ENCODE measurements at places on chromosomes 6 and 20.

DNA sequence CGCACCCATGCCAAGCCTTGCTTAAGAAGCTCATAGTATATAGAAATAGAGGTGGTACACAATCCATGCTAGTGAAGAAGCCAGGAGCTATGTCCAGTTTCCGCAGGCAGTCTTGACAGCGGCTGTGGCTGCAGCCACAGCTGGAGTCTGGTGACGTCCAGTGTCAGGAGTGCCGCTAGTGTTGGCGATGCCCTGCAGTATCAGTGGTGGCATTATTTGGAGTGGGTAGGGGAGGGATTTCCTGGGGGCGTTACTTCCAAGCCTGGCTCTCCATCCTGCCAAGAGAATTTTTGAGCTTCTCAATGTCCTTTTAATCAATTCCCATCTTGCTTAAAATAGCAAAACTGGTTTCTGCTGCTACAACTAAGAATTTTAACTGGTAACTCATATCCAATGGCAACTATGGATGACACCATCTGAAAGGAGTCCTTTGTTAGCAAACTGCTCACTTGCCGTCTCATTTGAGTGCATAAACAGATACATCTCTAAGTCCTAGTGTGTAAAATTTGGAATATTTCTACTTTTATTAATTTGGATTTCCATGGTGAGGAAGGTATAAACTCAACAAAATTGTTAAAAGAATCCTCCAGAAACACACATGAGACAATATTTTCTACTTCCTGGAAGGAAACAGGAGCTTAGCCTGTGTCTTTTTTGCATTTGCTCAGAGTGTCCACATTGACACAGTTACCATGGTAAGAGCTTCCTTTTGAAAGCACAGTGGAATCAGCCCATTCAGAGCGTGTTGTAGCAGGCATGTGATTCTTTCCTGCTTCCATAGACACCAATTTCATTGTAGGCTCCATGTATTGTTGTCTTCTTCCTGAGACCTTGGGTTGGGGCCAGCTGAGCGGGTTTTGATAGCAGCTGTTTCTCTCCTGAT, 44.6 kb upstream of the PXDC1 start:
- no peak for DNase-seq

GRCh38 chr6:27672113-27672799, 199.4 kb upstream of the ZNF184 start:
- no peak for DNase-seq

DNA sequence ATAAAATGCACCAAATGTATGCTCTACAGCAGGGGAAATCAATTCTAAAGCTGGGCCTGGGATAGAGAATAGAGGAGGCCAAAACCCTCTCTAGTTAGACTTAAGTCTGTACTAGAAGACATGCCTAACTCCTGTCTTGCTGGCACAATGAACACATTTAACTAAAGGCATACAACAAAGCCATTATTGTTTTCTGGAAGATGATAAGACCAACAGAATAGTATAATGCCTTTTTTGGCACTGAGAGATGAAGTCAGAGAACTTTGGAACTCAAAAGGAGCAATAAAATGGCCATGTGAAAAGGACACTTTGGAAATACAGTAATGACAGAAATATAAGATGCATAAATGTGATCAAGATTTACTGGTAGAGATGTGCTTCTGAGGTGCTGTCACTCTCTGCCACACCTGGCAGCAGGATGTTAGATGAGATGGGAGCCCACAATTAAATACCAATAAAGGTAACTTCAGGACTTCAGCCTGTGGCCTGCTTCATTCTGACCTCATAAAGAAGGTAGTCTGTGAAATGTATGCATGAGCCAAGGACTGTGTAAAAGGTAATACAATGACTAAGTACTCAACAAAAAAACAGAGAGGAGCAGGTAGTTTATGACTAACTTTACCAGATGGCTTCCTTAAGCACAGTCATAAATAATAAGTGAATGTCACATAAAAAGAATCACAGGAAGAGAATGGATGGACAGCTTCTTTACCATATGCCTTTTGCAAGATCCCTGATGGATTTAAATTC, 333.4 kb downstream of the BCKDHB start:
- no peak for DNase-seq

DNA sequence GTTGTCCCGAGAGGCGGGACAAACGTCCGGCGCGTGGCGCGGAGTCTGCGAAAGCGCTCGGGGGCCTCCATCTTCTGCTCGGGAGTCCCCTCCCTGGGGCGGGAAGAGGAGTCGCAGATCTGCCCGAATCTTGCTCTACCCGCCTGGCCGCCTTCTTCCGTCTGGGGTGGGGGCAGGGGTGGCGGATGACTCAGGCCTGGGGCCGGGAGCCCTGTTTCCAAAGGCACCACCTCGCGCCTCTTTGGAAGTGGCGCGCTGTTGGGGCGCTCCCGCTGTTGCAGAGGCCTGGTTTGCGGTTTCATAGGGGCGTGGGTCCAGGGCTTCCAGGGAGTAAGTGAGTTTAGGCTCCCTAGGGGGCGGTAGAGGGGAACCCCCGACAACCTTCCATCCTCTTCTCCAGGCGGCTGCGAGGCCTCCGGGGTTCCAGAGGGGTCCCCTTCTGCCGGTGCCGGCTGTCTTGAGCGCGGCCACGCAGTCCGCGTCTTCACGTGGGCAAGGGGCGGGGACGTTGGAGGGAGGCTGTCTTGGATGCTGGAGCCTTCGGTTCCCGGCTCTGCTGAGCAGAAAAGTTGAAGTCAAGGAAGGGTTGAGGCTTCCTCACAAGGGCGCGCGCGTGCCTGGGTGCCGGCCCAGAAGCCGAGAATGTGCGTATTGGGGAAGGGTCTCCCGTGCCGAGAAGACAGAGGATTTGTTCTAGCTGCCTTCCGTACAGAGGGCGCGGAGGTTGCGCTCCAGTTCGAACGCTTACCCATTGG, 2.6 kb upstream of the TFAP2C start:
- no peak for DNase-seq

GRCh38 chr6:130625825-130626527, 201.2 kb upstream of the SMLR1 start:
- no peak for DNase-seq

- no peak for DNase-seq
Measured at GRCh38 chr6:24600903-24601302, 45.1 kb downstream of the KIAA0319 start.

DNA sequence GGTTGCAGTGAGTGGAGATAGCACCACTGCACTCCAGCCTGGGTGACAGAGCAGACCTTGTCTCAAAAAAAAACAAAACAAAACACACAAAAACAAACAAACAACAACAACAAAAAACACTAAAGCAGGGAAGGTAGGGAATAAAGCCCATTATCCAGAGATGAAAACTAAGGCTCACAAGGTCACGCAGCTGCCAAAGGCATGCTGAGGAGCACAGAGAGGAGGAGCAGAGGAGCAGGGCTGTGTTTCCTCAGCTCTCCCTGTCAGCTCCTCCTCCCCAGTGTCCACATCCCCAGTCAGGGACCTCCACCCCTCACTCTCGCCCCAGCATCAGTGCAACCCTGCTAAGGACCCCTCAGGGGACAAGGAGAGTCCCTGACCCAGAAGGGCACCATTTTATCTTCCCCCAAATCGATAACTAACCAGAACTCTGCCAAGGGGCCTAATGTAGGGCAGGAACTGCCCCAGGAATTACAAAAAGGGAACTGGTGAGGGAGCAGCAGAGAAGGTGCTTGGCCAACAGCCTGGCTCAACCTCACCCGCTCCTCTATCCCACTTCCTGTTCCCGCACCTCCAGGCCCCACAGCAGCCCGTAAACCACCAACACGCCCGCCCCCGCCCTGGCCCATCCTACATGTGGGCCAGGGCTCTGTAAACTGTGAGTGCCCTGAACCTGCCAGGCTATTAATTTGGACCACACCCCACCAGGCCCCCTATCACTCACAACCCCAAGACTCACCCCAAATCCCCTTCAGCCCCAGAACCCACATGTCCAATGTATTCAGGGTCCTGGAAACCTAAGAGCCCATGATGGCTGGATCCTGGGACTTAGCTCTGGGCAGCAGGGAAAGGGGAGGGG, 9.0 kb downstream of the TEAD3 start:
- DNase-seq = no peak

- DNase-seq = no peak
Measured at GRCh38 chr6:18536591-18537055, 149.5 kb downstream of the RNF144B start.

- DNase-seq = peak; percentile 22
Measured at GRCh38 chr6:153135681-153136080, 4.6 kb upstream of the RGS17 start.

GRCh38 chr6:137291441-137291840, 72.3 kb upstream of the IFNGR1 start:
- no peak for DNase-seq

DNA sequence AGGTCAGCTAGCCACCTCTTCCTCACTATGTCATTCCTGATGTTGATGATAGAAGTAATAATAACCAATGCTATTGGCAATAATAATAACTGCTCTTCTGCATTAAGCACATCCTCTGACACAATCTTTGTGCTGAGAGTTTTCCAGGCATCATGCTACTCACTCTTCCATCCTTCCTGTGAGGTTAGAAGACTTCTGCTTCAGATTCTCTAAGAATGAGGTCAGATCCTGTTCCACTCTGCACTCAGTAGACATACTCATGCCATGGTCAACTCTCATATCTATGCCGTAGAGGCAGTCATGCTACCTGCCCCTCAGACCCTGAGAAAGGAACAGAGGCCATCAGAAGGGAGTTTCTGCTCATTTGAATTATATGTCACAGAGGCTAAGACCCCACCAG, 98.1 kb upstream of the TOP1 start:
- no peak for DNase-seq

DNA sequence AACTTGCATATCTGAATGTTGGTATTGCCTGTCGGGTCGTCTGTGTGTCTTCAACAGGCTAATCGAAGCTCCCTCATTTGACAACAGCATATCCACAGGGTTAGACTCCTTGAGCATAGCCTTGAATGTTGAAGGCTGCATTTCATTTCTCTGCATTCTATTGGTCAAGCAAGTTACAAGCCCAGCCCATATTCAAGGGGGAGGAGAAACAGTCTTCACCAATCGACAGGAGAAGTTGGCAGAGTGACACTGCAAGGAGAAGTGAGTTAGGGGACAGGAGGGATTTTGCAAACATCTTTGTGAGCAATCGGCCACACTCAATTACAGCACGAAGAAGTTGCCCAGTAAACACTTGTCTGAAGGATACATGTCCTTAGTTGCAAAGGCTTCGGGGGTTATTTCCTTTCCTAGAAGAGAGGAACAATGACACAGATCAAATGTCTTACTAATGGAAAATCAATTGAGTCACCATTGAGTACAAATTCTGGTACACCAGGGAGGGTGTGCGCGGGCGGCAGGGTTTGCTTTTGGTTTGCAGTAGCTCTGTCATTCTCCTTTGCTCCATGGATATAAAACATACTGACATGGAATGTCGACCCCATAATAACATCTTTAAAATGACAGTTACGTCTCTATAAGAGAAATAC, 60.6 kb upstream of the NT5E start:
- DNase-seq = no peak

- no peak for DNase-seq
Measured at GRCh38 chr6:169997930-169998218, 246.5 kb downstream of the ERMARD start.

DNA sequence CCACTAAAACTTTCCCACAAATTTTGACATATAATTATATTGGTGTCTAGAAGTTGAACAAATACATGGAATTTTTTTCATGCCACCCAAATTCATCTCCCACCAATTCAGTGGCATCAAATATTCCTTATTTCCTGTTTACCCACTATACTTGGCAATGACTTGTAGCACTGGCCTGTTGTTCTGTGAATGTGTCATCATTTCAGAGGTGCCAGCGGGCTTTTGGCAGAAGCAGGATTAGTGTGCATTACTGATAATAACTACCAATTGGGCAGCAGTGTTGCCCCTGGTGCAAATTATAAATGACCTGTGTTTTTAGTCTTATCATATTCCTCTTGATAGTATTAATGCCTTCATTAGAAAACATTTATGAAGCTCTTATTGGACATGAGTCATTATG, 121.3 kb downstream of the TFAP2B start:
- DNase-seq = no peak

DNA sequence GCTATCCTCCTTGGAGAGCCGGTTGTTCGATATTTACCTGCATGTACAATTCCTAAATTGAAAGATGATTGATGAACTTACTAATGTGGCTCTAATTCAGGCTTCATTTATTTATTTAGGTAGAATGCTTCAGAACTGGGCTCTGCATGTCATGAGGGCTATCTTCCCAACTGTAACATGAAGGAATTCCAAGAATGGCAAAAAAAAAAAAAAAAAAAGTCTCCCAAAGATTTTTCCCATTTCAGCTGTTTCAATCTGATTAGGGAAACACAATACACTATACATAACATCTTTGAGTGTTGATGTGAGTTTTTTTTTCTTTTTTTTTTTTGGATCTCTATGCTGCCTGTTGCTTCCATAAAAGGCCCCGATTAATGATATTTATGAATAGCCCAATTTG, 120.1 kb upstream of the SHLD1 start:
- no peak for DNase-seq
